ENCODE measurements at places on chromosomes 6 and 20. TPM values are rescaled to one million over a fixed set of nuclear protein-coding genes. Genes with fewer than 3 reads are reported as not detected.

The NOX3 gene
- total RNA-seq = 0.93 TPM

The ACTL10 gene
- total RNA-seq = 9.6 TPM

The TRERF1 gene
- total RNA-seq = 2.0 TPM

The OGFR gene
- total RNA-seq = 136 TPM

The BPIFB2 gene
- total RNA-seq = not detected

The LY6G5C gene
- total RNA-seq = not detected

The HLA-DMA gene
- 46.9 TPM for total RNA-seq

The ACAT2 gene
- total RNA-seq = 26.5 TPM

The FKBP1C gene
- total RNA-seq = 0.11 TPM

The STMND1 gene
- not detected for total RNA-seq

The GRM4 gene
- not detected for total RNA-seq

The RFX6 gene
- not detected for total RNA-seq

The MYCT1 gene
- not detected for total RNA-seq

The RAET1E gene
- 1.3 TPM for total RNA-seq

The ULBP1 gene
- not detected for total RNA-seq

The AVP gene
- not detected for total RNA-seq

The HSPA12B gene
- total RNA-seq = not detected

The PHACTR3 gene
- total RNA-seq = not detected

The CCR6 gene
- total RNA-seq = not detected

The EDN3 gene
- total RNA-seq = not detected

The TNNC2 gene
- total RNA-seq = 1.7 TPM

The F13A1 gene
- not detected for total RNA-seq

The NQO2 gene
- 29.4 TPM for total RNA-seq

The SOX18 gene
- 1.2 TPM for total RNA-seq
